ENCODE measurements at places on chromosomes 11 and 22.

GRCh38 chr11:40397141-40397540 is 1062.3 kb downstream of the LRRC4C start:
- ATAC-seq: no peak

- no peak for ATAC-seq
Measured at GRCh38 chr11:33970984-33971466, 79.1 kb upstream of the LMO2 start.

- ATAC-seq: no peak
Measured at GRCh38 chr11:125379981-125380380, 116.1 kb downstream of the FEZ1 start.

DNA sequence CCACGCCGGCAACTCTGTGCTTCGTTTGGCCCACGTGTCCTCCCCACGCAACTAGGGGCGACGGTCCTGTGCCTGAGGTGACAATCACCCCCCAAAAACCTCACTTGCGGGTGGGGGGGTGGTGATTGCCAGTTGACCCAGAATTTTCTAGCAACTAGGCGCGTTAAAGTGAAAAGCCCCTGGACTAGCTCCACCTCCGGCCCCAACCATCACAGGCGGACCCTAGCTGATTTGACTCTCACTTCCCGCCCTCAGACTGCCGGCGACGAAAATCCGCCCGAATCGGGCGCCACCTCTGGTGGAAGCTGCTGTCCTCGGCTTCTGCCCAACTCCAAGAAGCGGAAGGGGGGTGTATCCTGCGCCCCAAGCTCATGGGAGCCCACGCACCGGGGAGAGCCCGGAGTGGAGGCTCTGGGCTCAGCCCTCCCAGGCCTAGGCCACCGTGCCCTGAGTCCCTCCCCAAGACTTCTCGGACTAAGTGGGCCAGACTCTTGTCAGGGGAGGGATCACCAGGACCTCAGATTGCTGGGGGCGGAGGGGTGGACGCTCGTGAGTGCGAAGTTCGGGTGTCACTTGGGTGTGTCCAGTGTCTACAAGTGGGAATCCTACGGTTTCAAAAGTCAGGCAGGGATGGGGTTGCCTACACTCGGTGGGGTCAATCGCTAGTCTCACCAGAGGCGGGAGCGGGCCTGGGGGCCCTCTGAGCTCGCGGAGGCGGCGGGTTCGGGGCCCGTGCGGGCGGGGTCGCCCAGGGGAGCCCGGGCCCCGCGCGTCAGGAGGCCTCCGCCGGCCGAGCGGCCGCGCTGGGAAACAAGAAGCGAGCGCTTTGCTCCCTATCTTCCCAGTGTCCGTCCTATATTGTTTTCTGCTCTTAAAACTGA is 12.3 kb downstream of the PAX6 start:
- no peak for ATAC-seq

- ATAC-seq: no peak
Measured at GRCh38 chr11:124627546-124627945, 4.9 kb downstream of the TBRG1 start.

DNA sequence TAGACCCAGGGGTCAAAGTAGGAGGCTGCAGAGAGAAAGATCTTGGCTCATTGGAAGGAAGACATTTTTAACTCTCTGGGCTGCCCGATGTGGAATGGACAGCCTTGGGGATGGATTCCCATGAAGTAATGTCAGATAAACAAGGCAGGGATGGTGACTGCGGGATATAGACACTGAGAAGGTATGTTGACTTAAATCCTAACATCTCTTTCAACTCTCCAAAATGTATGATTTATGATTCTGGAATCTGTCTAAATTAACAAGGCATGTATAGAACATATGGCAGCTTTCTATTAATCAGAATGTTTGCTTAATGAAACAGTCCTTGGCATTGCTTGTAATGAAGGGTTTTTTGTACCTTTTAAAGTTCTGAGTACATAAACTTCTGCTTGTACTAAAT is 56.1 kb upstream of the VSTM5 start:
- ATAC-seq: no peak

DNA sequence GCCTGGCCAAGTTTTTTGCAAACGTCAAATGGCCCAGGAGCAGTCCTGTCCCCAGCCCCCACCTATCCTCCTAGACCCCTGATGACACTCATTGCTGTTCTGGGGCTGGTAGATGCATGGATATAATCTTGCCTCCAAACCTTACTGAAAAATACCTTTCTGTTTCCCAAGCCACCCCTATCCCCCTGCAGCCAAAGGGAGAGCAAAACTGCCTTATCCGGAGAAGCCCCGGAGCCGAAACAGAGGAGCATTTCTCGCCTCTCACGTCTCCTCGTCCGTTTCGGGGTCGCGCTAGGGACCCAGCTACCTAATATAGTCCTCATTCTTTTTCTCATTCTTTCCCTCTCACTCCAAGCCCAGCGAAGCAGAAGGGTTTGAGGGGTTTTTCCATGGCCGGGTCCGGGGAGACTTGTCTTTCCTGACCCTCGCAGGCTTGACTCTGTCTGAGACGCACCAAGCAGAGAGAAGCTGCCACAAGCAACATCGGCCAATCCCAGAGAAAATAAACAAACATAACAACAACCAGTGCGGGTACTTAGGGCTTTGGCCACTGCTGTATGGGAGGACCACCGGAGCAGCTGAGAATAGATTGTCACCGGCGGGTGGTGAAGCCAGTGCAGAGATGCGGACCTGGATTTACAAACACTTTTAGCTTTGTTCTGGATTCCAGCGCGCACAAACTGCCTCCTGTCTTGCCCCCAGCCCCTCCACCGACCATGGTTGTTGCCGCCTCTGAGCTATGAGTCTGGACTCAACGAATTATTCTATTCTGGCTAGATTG is 1.6 kb downstream of the BSX start:
- ATAC-seq: no peak
